Common myeloid progenitor, CD34-positive (primary cell): ENCODE measurements at places on chromosomes 7 and 10.

- DNase-seq: peak; percentile 75
These were observed 15.4 kb downstream of the ACSL5 start for GRCh38 chr10:112389271-112389822.

DNA sequence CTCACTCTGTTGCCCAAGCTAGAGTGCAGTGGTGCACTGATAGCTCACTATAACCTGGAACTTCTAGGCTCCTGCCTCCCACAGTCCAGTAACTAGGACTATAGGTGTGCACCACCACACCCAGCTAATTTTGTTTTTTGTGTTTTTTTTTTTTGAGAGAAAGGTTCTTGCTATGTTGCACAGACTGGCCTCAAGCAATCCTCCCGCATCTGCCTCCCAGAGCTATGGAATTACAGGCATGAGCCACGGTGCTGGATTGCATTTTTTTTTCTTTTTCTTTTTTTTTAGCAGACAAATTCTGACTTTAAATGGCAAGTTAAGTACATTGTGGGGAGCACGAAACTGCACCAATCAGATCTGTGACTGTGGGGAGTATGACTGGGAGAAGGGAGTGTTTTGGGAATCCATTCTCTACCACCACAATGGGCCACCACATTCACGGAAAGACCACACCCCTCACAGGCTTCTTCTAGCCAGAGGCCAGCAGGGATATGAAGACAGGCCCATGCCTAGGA lies 58.1 kb upstream of the MSMB start:
- no peak for DNase-seq

DNA sequence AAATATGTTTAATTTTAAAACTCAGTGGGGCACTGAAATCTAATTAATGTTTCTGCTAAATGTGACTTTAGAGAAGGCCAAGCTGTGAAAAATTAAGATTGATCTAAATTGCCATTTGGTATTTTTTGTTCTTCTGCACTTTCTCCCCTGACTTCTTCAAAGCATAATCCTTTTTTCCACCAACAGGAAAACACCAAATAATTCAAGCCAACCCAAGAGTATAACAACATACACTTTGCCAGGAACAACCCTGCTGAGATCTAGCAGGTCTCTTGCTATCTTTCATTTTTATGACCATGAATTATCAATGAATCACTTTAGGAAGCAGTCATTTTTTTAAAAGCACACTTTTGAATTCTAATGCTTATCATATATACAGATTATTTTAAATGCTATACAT lies 100.1 kb downstream of the USP6NL start:
- no peak for DNase-seq

GRCh38 chr7:112298543-112299100 lies 92.1 kb downstream of the ZNF277 start:
- DNase-seq: no peak

DNA sequence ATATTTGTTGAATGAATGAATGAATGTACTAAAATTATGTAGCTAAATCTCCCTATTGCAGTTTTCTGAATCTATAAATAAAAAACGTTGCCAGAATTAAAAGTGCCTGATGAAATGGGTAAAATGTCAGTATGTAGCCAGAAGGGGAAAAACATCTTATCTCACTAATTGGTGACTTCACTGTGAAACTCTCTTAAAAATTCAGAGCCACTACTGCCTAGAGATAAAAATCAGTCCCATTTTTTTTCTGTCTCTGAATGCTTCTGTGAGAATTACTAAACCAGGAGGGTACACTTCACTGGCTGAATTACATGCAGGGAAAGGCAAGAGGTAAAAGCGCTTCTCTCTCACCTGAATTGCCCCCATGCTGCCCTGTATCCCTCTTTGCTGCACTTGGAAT lies 69.6 kb upstream of the HPS1 start:
- no peak for DNase-seq

- DNase-seq: peak; percentile 82
These were observed 6.5 kb downstream of the BLVRA start for GRCh38 chr7:43764807-43765491.

GRCh38 chr7:131346885-131347592 lies 19.4 kb downstream of the MKLN1 start:
- DNase-seq: no peak

- peak; percentile 5 for DNase-seq
These were observed 109.2 kb downstream of the DPY19L1 start for GRCh38 chr7:34928052-34928451.

- no peak for DNase-seq
These were observed 4.1 kb upstream of the ORAI2 start for GRCh38 chr7:102429141-102429899.

GRCh38 chr7:68176974-68177373 lies 1180.3 kb downstream of the TYW1 start:
- DNase-seq: peak; percentile 33

GRCh38 chr10:14129770-14130169 lies 201.0 kb downstream of the FRMD4A start:
- DNase-seq: no peak

DNA sequence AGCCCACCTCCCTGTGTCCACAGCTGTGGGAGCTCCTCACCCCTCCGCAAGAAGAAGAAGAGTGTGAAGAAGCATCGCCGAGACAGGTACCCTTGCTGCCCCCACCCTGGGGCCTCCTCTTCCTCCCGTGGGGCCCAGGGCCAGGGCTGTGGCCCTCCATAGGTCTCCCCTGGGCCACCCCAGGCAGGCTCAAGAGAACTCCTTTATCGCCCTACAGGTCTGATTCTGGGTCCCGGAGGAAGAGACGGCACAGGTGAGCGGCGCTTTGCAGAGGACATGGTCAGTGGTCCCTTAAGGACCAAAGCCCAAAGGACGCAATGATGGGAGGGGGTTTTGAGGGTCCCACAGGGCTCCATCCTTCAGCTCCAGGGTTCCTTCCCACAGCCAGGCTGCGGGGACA lies 41.1 kb upstream of the HSPB1 start:
- no peak for DNase-seq

DNA sequence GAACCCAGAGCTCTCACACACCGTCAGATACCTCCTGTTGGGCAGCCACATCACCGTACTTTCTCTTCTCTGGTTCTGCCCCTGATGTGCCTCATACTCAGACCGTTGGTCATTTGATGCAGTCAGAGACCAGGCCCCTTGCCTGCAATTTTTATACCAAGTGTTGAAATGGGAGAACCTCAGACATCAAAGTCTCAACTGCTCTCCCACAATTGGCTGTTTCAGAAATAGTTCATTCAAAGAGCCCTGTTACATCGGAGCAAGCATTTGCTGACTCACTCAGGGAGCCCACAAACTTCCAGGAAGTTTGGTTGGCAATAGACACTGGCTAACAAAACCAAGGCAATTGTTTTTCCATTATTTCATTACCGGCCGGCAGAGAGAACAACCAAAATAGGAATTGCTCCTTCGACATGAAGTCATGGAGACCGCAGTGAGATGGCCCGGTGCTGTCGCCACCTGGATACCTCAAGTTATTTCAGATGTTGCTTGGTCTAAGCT lies 33.5 kb upstream of the ADAM12 start:
- DNase-seq: no peak

GRCh38 chr7:98514211-98515031 lies 102.7 kb upstream of the NPTX2 start:
- no peak for DNase-seq

DNA sequence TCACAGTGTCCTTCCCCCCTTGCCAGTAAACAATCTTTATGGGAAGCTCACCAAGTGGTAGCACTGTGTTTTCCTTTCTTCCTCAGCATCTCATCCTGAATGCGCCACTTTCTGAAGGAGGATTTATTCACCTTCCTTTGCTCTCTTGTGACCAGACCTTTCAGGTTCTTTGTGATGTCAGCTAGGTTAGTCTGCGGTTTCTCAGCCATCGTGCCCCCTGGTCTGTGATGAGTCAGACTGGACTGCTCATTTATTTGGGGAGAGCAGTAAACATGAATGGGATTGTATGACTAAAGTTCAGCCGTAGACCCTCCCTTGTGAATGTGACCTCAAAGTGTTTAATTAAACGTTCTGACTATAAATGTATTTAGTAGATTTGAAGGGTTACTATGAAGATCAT lies 235.1 kb upstream of the CELF2 start:
- DNase-seq: no peak

DNA sequence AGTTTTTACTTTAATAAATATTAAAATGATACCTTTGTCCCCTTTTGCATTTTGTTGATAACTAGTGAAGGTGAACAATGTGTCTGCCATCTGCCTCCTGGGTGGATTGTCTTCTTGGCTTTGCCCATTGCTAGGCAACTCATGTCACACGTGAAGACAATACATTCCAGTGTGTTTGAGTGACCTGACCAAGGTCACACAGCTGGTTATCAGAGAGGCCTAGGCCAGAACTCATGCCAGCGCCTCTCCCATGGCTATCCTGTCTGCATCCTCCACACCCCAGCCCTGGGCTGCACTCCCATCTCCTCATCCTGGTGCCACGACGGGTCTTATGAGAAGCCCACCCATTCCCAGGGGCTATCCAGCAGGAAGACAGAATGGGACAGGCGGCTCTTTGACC lies 108.7 kb downstream of the PLCE1 start:
- DNase-seq: no peak

- DNase-seq: peak; percentile 44
These were observed 553.8 kb downstream of the TFEC start for GRCh38 chr7:115476671-115477181.

DNA sequence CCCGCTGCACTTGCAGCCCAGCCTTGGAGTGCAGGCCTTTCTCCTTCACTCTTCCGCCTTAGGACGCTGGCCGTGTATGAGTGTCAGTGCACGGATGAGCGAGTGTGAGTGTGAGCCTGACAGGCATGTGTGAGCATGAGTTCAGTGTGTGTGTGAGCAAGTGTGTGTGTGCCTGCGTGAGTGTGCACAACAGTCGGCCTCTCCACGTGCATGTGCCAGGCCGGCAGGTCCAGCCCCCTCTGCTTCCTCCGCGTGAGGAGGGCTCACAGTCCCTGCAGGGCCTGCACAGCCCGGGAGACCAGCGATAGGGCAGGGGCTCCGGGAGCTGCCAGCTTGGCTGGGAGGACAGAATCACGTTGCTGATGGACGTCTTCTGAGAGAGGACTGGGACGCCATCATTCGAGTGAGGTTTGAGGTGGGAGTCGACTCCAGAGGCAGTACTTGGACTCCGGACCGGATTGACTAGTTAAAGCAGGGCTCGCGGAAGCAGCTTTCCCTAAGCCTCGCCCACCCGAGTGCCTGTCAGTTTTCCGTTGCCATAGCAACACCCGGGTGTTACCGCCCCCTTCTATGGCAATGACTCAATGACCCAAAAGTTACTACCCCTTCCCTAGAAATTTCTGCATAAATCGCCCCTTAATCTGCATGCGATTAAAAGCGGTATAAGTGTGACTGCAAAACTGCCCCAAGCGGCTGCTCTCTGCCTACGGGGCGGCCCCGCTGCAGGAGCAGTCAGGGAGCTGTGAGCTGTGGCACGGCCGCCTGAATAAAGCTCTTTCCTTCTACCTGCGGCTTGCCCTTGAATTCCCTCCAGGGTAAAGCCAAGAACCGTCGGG lies 19.6 kb upstream of the CFAP46 start:
- DNase-seq: peak; percentile 85

- DNase-seq: no peak
These were observed 99.4 kb downstream of the EBF3 start for GRCh38 chr10:129864601-129865126.

- DNase-seq: no peak
These were observed 2.2 kb downstream of the BBIP1 start for GRCh38 chr10:110916554-110917346.

DNA sequence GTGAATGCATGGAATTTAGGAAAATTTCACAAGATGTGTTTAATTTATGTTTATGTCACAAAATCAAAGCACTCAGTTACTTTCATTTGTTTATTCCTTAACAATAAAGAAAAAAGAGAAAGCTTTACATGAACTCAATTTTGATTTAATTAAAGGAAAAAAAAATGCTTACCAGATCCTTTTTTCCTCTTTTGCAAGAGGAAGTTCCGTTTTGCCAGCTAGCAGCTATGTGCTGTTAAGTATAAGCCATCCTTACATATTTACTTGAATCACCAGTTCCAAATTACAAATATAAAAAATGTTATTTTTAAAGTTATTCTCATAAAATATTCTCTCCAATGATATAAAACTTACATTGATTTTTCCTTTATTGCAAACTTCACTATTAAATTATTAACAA lies 12.7 kb downstream of the MRC1 start:
- no peak for DNase-seq

DNA sequence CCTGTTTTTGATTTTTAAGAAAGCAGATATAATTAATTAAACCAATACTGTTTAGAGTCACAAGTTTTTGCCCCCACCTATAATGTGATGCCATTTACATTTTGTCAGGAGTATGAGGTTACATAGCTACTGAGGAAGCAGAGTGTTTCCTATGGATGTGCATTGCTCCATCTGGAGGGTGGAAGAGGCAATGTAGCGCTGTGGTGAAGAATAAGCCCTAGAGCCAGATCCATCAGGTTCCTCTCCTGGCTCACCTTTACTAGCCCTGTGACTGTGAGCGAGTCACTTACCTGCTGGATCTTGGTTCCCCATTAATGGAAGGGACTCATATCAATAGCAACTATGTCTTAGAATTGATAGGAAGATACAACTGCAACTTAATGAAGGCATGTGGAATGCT lies 216.0 kb downstream of the GPAM start:
- no peak for DNase-seq

GRCh38 chr10:44984671-44985101 lies 6.1 kb upstream of the DEPP1 start:
- no peak for DNase-seq

DNA sequence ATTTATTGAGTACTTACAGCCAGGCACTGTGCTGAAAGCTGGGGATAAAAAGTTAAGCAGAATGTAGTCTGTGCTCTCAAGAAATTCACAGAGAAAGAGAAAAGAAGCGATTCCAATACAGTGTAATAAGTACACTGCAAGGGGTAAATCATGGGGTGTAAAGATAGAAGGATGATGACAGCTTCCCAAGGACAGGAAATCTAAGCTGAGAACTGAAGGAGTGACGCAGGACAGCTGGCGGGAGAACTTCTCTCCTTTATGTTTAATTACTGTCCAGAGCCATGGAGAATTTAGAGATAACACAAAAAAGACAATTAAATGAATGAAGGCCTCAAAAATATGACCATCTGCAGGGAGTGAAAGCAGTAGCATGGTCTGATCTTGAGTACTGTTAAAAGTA lies 34.8 kb downstream of the C7orf33 start:
- no peak for DNase-seq

DNA sequence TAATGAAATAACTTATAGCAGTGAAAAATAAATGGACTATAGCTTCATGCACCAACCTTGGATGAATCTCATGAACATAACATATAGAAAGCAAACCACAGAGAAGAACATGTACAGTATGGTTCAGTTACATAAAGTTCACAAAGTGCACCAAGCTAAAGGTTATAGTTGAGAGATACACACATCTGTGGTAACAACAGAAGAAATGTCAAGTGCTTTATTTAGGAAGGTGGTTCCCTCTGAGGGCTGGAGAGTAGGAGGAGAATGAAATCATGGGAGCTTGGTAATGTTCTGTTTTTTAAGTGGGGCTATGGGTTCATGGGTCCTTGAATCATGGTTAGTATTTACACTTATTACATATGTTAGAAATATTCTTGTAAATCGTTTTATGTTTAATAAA lies 323.3 kb downstream of the PHTF2 start:
- DNase-seq: no peak

- DNase-seq: no peak
These were observed 57.1 kb upstream of the CYP2C18 start for GRCh38 chr10:94626476-94626875.
